Colonic mucosa (tissue), 4 donors: ENCODE measurements at places on chromosomes 16 and 17. TPM values are rescaled to one million over a fixed set of nuclear protein-coding genes. Genes with fewer than 3 reads are reported as not detected.

DNA sequence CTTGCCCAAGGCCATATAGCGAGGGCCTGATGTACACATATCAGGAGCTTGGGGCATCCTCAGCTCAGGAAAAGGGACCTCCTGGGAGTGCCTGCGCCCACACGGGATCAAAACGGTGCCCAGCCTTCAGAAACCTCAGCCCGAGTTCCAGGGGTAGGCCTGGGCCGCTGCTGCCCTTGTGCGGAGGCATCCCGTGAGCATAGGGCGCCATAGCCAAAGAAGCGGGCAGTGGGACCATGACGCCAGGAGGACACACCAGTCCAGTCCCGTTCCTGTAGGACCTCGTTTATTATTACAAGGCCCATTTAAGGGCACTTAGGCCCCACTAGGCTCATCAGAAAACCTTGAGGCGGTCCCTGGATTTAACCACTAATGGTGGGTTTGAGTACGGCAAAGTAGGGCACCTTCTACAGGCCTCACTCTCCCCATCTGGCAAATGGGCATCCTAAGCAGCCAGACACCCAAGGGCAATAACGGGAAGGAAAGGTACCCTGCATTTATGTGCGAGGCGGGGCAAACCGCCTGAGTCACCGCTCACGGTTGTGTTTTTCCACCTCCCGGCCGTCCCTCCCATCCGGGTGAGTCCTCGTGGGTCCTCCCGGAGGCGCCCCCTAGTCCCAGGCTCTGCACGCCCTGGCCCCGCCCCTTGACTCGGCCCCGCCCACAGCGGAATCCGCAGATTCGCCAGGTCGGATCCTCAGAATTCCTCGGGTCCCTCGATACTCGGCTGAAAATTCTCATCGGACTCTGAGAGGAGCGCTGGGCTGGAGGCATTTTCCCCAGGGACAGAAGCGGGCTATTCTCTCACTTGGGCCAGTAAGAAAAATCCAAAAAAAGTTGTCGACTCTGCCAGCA lies 726 bp upstream of the SETD1A start:
- peak; percentile 86 for DNase-seq

- DNase-seq = no peak
Measured at GRCh38 chr16:70475054-70475871, 20.9 kb downstream of the FCSK start.

The SPN gene
- total RNA-seq = 3.7 TPM

- no peak for DNase-seq
Measured at GRCh38 chr16:72814226-72814625, 233.7 kb downstream of the ZFHX3 start.

The KRT31 gene
- total RNA-seq = not detected

DNA sequence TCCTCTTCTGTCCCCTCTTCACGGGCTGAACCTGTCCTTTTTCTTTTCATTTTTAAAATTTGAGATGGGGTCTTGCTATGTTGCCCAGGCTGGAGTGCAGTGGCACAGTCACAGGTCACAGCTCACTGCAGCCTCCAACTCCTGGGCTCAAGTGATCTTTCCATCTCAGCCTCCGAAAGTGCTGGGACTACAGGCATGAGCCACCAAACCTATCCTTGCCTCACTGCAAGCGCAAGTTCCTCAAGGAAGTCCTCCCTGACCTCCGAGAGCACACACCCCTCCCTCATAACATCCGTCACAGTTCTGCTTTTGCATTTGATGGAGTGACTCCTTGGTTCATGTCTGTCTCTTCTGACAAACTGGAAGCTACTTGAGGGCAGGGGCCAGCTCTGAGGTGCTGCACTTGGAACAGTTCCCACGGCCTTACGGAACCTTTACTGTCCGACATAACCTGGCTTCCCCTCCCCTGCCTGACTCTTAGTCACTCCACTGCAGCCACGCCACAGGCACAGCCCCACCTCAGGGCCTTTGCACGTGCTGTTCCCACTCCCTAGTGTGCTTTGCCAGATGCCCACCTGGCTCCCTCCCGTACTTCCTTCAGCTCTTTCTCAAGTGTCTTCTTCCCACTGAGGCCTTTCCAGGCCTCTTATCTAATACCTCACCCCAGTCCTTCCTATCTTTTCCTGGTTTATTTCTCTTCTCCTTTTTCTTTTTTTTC lies 4.4 kb downstream of the TBX6 start:
- DNase-seq = no peak

- peak; percentile 75 for DNase-seq
Measured at GRCh38 chr16:2467528-2468232, 3.4 kb upstream of the NTN3 start.

The FAM234A gene
- total RNA-seq = 105 TPM

DNA sequence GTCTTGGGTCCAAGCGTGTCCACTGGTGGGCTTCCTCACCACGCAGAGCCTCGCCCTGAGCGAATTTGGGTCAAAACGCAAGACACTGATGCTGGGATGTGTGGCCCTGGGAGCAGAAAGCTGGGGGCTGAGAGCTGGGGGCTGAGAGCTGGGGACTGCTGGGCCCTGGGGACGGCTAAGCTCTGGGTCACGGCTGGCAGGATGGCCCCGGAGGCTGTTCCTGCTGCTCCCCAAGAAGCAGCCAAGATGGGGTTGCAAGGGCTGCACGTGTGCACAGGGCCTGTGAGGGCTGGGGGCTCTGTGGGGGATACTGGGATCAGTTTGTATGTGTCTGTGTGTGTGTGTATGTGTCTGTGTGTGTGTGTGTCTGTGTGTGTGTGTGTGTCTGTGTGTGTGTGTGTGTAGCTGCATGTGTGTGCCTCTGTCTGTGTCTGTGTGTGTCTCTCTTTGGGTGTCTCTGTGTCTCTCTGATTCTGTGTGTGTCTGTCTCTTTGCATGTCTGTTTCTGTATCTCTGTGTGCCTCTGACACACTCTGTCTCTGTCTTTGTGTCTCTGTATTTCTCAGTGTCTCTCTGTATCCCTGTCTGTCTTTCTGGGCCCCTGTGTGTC lies 38.2 kb upstream of the CIBAR2 start:
- no peak for DNase-seq

The ZNHIT3 gene
- 31.6 TPM for total RNA-seq

DNA sequence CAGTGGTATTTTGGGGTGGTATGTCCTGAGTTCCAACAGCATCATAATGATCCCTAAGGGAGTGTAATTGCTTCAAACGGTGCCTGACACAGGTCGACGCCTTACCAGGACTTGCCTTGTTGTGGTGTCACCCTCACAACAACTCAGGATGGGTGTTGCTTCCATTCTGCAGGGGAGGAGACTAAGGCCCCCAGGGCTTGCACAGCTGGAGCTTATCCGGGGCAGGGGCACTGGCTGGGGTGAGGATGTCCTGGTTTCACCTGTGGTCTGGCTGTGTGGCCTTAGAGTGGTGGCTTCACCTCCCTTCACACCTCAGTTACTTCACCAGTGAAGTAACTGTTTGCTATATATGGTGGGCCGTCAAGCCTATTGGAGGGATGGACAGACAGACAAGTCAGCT lies 23.3 kb downstream of the LLGL2 start:
- no peak for DNase-seq

DNA sequence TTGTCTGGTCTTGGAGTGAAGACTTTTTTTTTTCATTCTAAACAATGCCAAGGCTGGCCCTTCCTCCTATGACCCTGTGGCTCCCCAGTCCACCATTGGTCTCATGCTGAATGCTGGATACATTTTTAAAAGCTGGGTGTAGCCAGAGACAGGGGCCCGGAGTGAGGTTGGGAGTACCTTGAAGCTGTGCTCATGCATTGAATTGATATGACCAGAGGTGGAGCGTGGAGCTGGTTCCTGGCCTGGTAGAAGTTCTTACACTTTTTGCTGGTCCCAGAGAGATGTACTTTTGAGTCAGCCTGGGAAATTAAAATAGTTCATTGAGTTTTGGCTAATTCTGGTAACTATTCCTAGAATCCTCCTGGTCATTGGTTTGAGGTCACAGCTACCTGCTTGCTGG lies 83.6 kb downstream of the CMIP start:
- no peak for DNase-seq

DNA sequence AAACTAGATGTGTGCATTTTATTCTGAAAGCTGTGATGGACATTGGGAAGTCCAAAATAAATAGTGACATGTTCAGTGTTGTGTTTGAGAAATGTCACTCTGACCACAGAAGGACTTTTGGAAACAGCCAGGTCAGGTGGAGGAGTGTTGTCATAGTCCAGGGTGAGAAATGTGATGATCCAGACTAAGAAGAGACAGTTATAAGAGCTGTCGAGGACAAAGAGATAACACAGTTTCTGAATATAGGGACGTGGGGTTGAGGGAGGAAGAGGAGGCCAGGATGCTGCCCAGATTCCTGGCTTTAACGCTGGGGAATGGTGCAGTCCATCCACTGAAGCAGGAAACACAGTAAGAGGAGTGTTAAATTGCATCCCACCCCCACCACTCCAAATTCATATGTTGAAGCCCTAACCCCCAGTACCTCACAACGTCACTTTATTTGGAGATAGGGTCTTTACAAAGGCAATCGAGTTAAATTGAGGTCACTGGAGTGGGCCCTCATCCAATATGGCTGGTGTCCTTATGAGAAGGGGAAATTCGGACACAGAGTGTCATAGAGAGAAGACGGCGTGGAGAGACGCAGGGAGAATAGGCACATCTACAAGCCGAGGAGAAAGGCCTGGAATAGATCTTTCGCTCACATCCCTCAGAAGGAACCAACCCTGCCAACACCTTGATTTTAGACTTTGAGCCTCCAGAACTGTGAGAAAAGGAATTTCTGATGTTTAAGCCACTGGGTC lies 71.3 kb downstream of the VAT1L start:
- no peak for DNase-seq

DNA sequence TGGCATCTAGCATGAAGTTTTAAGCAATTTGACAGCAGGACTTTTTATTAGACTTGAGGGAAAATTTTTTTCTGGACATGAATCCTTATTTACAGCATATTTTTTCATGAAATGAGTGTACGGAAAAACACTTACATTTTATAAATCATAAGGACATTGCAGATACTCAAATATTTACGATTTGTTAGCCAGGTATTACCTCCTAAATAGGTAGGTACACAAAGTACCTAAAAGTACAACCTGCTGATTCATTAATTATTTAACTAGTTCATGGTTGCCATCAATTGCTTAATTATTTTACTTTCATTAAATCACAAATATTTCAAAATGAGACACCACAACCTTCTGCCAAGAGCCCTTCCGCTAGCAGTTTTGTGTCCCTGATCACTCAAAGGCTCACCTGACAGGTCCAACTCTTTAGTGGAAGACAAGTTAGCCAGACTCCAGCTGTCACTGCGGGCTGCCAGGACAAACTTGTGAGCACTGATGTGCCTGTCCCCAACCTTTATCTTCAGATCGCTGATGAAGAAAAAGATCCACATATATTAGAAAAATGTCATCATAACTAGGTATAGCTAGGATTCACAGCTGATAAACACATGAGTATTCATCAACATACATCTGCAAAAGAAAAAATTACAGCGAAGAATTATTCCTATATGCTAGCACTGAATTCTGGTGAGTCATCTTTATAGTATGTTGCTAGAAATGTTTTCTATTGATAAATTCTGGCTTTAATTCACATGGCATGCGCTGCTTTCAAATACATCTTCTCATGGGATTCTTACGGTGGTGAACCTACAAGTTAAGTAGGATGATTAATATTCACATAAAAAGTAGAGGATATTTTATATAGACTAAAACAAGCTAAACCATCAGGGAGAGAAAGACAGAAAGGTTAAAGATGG lies 28.2 kb downstream of the ANKFY1 start:
- DNase-seq = no peak

The CDRT15 gene
- not detected for total RNA-seq

The C16orf96 gene
- total RNA-seq = not detected

DNA sequence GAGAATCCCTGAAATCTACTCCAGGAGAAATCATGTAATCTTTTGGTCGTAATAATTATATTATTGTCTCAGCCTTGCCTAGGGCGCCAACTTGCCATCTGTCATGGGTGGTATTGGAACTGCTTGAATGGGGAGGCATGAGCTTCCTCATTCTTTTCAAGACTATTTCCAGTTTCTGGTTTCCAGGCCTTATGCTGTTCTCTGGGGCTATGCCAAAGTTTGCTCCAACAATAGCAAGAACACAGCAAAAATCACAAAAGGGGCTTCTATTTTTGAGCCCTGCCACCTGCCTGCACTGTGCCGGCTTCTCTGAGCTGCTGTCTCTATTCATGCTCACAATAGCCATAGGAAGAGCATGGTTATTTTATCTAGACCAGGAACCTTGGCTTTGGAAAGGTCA lies 111.7 kb downstream of the SPECC1 start:
- no peak for DNase-seq

DNA sequence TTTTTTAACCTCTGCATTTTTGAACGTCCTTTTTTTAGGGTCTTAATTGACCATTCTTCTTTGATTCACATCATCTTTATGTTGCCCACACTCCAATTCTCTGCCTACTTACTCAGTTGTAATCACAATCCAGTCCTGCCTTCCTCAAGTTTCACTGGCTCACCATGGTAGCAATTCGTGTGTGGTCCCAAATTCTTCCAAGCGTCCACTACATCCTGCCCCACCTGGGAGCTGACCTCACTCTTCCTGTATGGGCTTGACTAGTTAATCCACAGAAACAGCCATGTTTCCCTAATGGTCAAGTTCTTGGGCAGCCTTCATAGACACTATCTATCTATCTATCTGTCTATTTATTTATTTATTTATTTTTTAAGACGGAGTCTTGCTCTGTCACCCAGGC lies 7.1 kb downstream of the TLCD2 start:
- DNase-seq = no peak
